Left lung (tissue), 14 donors: ENCODE measurements at places on chromosomes 5 and 9. TPM values are rescaled to one million over a fixed set of nuclear protein-coding genes. Genes with fewer than 3 reads are reported as not detected.

The CCDC152 gene
- polyA plus RNA-seq, result 14.2 TPM

- DNase-seq, result no peak
Observed at GRCh38 chr5:34639852-34640626, 16.1 kb upstream of the RAI14 start.

DNA sequence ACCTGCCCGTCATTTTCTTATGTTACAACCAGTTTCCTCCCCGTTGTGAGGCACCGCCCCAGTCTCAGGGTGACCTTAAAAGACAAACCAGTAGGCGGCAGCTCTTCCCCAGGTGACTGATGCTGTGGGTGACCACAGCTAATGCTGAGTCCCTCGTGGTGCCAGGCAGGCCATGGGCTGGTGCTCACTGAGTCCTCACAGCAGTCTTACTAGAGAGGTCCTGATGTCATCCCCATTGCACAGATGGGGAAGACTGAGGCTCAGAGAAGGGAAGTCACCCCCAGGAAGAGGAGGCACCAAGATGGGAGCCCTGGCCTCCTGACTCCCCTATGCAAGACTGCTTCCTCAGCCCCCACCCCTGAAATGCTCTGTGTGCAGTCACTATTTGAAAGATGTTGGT is 978 bp downstream of the CFAP157 start:
- no peak for DNase-seq

DNA sequence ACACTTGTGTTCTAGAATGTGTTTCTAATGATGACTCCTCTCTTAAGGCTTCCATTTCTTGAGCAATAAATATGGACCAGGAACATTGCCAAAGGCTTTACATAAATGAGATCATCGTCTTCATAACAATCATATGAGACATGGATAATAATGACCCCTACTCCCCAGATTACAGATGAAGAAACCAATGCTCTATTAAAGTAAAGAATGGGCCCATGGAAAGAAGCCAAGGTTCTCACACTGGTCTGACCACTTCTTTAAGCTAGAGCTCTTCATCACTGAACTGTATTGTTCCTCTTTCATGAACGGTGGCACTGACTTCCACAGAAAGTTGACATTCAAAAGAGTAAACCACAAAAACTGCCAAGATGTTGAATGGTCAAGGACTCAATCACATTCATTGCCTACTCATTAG is 65.3 kb downstream of the MARCHF3 start:
- DNase-seq, result no peak

- DNase-seq, result no peak
Observed at GRCh38 chr5:68226546-68227073, 11.1 kb downstream of the PIK3R1 start.

GRCh38 chr9:99176527-99177013 is 45.2 kb downstream of the ALG2 start:
- DNase-seq, result no peak

GRCh38 chr5:149931992-149932436 is 12.6 kb downstream of the PDE6A start:
- no peak for DNase-seq

GRCh38 chr5:175470781-175471180 is 7.6 kb upstream of the SFXN1 start:
- no peak for DNase-seq
